ENCODE measurements at places on chromosomes 11 and 22.

DNA sequence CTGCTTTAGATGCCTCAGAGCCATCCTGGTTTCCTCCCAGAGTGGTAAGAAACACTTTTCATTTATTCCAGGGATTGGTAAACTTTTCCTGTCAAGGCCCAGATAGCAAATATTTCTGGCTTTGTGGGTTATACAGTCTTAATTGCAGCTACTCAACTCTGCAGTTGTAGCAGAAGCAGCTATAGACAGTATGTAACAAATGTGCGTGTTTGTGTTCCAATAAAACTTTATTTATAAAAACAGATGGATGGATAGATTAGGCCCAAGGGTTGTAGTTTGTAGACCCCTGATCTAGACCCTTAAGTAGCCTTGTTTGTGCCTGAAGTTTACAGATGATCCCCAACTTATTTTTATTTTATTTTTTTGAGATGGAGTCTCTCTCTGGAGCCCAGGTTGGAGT is 17.9 kb downstream of the NNMT start:
- no peak for DNase-seq

GRCh38 chr11:16787035-16787742 is 48.7 kb downstream of the C11orf58 start:
- no peak for DNase-seq

DNA sequence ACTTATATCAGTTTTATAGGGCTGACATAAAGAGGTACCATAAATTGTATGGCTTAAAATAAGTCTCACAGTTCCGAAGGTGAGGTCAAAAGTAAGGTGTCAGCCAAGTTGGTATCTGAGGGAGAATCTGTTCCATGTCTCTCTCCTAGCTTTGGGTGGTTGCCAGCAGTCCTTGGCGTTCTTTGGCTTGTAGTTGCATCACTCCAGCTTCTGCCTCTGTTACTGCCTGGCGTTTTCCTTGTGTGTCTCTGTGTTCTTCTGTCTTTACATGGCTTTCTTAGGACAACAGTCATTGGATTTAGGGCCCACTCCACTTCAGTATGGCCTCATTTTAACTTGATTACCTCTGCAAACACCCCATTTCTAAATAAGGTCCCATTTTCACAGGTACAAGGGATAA is 16.7 kb downstream of the MMP7 start:
- peak; percentile 6 for DNase-seq

GRCh38 chr11:73983741-73984538 is 1.3 kb upstream of the UCP2 start:
- DNase-seq: no peak

DNA sequence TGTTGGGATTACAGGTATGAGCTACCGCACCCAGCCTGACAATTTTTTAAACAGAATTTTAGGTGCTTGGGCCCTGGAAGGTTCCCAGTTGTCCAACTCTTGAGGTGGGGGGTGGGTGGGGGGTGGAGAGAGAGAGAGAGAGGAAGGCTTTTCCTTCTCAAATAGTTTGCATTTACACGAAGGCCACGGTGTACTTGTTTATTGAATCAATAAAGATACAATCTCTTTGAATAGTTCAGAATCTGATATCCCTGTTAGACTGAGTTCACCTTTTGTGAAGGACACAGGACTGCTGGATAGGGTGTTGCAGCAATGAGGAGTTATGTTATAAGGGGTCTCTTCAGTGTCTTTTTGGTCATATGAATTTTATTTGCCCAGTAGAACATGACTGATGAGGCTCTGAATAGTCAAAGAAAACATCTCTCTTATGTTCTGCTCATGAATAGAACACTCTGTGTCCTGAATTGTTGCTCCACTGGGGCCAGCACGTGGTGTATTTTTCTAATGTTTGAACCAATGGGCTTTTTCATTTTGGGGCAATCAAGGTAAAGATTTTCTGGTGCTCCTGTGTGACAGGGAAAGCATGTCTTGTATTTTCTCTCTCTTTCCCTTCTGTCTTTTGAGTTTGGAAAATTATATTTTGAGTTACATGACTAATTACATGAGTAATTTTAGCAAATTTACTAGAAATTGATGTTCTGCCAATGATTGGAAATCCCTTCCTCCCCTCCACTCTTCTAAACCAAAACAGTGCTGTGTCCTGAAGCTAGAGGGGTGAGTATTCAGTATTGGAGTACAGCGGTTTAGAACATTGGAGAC is 61.7 kb downstream of the PTPRJ start:
- DNase-seq: no peak

- no peak for DNase-seq
These were observed 44.1 kb upstream of the SEZ6L start for GRCh38 chr22:26124991-26125725.

DNA sequence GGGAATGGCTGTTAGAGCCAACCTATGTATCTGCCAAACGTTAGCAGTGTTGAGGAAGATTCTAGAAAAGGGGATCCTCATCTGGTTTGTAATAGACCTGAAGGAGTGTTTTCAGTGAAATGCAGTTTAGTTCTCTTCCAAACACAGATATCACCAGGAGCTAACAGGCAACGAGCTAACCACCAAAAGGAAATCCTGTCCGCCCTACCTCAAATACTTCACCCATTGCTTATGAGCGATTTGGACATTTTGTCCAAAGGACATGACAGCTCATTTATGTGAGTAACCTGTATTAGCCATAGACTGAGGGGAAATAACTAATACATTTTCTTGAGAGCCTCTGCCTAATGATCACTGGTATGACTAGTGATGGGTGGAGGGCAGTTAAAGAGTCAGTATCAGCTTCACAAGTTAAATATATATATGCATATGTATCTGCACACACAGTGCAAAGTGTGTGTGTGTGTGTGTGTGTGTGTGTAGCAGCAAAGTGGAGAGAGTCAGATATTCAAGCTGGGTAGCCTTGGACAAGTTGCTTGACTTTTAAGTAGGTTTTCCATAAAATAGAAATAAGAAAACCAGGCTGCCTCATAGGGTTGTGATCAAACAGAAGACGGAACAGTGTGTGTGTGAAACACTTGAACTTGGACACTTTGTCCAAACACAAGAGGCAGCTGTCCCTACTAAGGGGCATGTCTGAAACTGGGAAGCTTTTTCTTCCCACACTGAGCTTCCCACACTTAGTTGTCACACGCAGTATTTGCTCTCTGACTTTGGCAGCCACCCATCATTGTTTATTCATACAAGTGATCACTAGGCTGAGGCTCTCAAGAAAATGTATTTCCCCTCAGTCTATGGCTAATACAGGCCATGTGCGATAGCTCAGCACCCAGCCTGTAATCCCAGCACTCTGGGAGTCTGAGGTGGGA is 940 bp upstream of the C11orf91 start:
- DNase-seq: peak; percentile 87

DNA sequence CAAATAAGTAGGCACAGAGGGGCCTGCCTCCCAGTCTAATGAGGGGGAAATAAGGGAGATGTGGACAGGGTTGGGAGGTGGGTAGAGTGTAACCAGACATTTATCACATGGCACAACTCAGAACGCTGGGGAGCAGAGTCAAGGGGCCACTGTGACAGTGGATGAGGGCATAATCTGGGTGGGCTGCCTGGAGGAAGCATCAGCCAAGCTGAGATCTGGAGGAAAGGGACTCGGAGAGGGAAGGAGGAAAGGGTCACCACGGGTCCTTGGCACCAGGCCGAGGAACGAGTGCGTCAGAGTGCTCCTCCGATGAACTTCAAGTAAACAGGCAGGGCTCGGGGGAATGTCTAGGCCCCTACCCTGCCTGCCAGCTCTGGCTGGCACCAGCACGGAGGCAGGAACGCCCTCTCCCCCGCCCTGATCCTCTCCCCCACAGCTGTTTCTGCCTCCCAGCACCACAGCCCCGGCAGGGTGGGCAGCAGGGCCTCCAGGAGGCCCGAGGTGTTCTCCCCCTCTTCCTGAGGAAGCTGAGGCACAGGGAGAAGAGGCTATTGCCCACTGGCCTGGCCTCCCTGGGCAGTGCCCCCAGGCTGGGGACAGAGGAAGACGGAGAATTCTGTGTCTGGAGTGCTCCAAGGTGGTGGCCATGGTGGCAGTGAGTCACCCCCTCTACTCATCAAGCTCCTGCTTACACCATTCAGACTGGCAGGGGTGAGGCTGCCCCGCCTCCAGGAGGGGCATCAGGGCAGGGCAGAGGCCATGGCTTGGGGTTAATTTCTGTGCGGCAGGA is 4.2 kb downstream of the ALDH3B1 start:
- peak; percentile 77 for DNase-seq

- DNase-seq: no peak
These were observed 16.2 kb downstream of the C11orf24 start for GRCh38 chr11:68255526-68255925.
